ENCODE measurements at places on chromosomes 4 and X. TPM values are rescaled to one million over a fixed set of nuclear protein-coding genes. Genes with fewer than 3 reads are reported as not detected.

DNA sequence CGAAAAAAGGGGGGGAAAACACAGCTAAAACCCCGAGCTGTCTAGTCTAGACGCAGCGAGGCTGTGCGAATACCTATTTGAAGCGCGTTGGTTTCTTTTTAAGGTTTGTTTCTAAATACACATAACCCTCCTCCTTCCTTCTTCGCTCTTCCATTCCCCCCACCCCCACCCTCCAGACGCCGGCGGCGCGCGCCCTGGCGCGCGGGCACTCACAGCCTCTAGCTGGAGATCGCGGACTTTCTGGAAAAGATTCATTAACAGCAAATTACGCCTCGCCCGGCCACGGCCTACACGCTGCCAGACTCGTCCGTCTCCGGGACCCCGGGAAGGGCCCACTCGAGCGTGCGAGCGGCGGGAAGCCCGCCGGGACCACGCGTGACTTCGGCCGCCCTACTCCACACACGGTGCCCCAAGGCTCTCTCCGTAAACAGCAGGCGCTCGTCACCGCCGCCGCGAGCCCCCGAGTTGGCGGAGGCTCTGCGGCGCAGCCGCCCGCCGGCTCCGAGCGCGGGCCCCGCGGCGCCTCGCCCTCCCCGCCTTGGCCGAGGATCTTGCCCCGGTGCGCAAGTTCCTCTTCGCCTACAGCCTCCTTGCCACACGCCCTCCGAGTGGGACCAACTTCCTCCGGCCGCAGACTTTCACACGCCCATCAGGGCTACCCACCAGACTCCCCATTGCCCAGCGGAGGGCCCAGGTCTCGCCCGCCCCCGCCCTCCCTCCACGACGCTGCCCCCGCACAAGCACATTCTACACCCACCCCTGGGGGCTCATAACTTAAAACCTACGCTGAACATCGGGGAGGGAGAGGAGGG is 2.0 kb downstream of the BCOR start:
- H3K4me3 ChIP-seq = peak overlapping the region; percentile 81
- no peaks in the 10 kb centered on the region for H3K36me3 ChIP-seq
- no peaks in the 10 kb centered on the region for H3K27me3 ChIP-seq
- H3K4me1 ChIP-seq = peaks cover 17% of the 10 kb centered on the region

DNA sequence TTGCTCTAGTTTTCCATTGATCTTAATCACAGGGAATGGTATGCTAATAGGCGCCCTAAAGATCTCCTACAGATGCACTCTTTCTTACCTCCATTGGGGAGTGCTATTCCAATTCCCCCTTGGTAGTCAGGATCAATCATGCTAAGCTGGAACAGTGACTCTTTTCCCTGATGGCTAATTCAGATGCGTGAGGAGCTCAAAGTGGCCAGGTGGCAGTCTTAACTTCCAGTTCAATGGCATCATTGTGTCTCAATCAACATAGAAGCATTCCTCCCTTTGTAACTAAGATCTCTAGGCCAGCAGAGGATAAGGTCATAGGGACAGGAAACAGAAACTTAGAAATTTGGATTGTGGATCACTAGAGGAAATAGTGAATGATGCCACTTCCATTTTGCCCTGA is 216.8 kb downstream of the GRID2 start:
- no peaks in the 10 kb centered on the region for H3K27me3 ChIP-seq
- peak; percentile 69 for DNase-seq
- no peak overlapping the region for H3K4me3 ChIP-seq
- H3K36me3 ChIP-seq = no peaks in the 10 kb centered on the region

DNA sequence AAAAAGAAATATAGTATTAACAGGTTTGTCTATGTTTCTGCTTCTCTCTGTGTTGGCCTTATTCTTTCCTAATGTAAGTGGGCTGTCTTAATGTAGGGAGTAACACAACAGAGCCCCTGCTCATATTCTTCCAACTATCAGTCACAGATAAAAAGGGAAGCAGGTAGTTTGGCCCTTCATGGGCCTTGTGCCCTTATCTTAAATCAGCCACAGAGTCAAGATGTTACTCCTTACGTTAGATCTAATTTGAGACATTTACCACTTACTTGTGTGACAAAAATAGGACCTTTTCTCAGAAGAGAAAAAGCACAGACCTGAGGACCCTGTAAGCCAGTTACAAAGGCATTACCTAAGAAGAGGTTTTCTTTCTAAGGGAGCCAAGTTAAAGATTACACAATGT is 589.0 kb downstream of the GRXCR1 start:
- H3K36me3 ChIP-seq = no peaks in the 10 kb centered on the region
- H3K27ac ChIP-seq = no peak overlapping the region
- no peak for DNase-seq
- no peaks in the 10 kb centered on the region for H3K4me1 ChIP-seq
- H3K4me3 ChIP-seq = no peak overlapping the region

DNA sequence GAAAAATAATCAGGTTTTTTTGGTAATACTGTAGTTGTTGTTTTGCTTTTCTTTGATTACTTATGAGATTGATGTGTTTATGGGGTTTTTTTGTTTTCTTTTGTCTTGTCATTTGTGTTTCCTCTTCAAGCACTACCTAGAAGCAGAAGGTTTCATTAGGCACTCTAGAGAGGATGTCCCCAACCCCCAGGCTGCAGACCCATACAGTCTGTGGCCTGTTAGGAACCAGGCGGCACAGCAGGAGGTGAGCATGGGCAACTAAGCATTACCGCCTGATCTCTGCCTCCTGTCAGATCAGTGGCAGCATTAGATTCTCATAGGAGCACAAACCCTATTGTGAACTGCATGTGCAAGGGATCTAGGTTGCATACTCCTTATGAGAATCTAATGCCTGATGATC is 22.9 kb upstream of the NOCT start:
- H3K36me3 ChIP-seq = no peaks in the 10 kb centered on the region
- H3K4me1 ChIP-seq = no peaks in the 10 kb centered on the region
- no peaks in the 10 kb centered on the region for H3K27me3 ChIP-seq
- H3K27ac ChIP-seq = no peak overlapping the region

DNA sequence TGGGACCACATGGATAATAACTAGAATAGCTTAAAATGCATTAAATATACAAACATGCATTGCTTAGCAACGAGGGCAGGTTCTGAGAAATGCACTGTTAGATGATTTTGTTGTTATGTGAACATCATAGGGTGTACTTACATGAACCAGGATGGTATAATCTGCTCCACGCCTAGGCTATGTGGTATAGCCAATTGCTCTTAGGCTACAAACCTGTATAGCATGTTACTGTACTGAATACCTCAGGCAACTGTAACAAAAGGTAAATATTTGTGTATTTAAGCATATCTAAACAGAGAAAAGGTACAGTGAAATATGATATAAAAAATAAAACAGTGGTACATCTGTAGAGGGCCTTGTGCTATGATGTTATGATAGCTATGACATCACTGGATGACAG is 169.2 kb upstream of the IL15 start:
- H3K4me3 ChIP-seq = no peak overlapping the region
- no peaks in the 10 kb centered on the region for H3K36me3 ChIP-seq
- no peaks in the 10 kb centered on the region for H3K4me1 ChIP-seq
- DNase-seq = no peak
- H3K27me3 ChIP-seq = peaks cover 2% of the 10 kb centered on the region
- no peak overlapping the region for H3K27ac ChIP-seq

The HSFX3 gene
- total RNA-seq = not detected

The ANKRD50 gene
- 68.9 TPM for total RNA-seq

The ALPK1 gene
- 5.5 TPM for total RNA-seq

The GLOD5 gene
- not detected for total RNA-seq

The MAGEB17 gene
- not detected for total RNA-seq

The EREG gene
- not detected for total RNA-seq

The ZNF157 gene
- total RNA-seq = not detected

Measured in endothelial cell of umbilical vein (primary cell).